ENCODE measurements at places on chromosomes 2 and 18.

GRCh38 chr2:208252716-208253492, 2.0 kb downstream of the IDH1 start:
- DNase-seq: no peak

- DNase-seq: no peak
Observed at GRCh38 chr2:163670929-163671328, 64.9 kb downstream of the FIGN start.

DNA sequence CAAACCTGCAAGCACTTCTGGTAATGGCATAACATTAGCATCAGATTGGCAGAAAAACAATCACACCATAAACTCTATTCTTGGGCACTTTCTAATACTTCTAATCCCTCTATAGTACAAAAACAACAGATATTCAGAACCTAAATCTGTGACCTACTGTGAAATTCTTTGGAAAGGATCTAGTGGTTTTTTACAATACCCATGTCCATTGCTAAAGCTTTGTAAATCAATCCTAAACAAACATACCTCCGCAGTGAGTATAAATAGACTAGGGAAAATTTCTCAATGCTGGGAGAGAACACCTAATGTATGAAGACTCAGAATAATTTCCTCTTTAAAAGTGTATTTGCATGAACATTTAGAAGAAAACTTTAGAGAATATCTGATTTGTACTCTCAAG, 1098.5 kb upstream of the DDX18 start:
- no peak for DNase-seq

GRCh38 chr2:105629634-105630033, 115.1 kb upstream of the NCK2 start:
- no peak for DNase-seq

DNA sequence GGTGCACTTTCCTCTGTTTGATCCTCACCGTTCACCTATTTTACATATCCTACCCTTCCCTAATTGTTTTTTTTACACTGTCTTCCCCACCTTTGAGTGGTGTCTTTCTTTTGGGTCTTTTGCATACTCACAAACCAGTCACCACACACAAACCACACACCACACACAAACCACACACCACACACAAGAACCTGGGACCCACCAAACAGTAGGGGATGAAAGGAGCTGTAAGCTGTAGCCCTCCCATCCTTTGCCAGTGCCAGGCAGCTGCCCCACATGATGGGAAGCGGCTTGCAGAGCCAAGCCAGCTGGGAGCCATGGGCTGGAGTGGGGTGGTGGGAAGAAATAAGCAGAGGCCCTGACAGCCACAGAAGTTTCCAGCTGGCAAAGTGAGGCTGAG, 38.9 kb upstream of the MSH6 start:
- DNase-seq: no peak

DNA sequence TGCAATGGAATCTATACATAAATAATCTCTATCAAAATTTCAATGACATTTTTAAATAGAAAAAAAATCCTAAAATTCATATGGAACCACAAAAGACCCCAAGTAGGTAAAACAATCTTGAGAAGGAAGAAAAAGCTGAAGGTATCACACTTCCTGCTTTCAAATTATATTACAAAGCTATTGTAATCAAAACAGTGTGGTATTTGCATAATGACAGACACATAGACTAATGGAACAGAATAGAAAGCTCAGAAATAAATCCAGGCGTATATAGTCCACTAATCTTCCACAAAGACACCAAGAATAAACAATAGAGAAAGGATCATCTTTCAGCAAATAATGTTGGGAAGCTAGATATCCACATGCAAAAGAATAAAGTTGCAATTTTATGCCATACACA, 699.8 kb upstream of the ID2 start:
- no peak for DNase-seq

- DNase-seq: no peak
Observed at GRCh38 chr2:8993196-8993901, 10.1 kb downstream of the MBOAT2 start.

DNA sequence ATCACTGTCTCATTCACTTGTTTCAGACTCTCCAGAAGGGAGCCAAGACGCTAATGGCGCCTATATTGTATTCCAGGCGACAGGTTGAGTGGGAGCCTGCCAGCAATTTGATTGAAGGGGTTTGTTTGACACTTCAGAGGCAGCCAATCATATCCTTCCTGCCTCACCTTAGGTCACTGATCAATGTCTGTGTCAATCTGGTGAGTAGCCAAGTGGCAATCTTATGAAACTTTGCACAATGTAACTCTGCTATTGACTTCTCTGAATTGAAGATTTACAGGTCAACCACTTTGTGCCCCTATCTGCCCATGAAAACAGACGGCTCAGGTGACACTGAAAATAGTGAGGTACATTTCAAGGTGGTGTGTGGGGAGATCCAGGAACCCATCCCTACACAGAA, 32.7 kb upstream of the RPE start:
- no peak for DNase-seq

DNA sequence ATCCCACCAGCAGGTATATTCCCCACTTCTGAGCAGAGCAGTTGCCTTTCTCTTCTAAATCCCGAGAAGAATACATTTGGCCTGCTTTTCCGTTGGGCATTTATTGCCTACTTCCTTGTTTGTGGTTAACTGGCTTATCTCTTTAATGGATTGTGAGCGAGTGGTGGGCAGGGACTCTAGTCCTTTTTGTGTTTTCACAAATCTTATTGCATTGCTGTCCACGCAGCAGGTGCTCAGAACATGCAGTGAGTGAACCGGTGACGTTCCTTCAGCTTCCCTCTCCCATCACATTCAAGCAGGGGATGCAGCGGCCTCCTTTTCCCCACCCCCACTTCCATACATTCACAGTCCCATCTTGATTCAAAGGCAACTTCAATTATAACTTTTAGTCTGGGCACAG, 28.9 kb upstream of the GAREM2 start:
- DNase-seq: no peak

GRCh38 chr2:224404796-224405195, 2.9 kb upstream of the FAM124B start:
- DNase-seq: no peak

- no peak for DNase-seq
Observed at GRCh38 chr2:8452979-8453903, 228.6 kb upstream of the ID2 start.

Measured in stimulated activated CD4-positive, alpha-beta T cell treated with anti-CD3 and anti-CD28 coated beads, Interleukin-1b, Interleukin-23, amount 100 ng/mL, for 48 hours (primary cell).